ENCODE measurements at places on chromosomes 12 and 14. TPM values are rescaled to one million over a fixed set of nuclear protein-coding genes. Genes with fewer than 3 reads are reported as not detected.

GRCh38 chr14:100015251-100015655 is 50.0 kb upstream of the EVL start:
- peaks cover 2% of the 10 kb centered on the region for H3K36me3 ChIP-seq
- DNase-seq, result no peak
- no peaks in the 10 kb centered on the region for H3K4me1 ChIP-seq
- H3K4me3 ChIP-seq, result no peak overlapping the region
- no peak overlapping the region for H3K27ac ChIP-seq

The DHH gene
- total RNA-seq, result 0.13 TPM

GRCh38 chr14:104971447-104972240 is 6.5 kb downstream of the AHNAK2 start:
- no peak for DNase-seq
- peaks cover 3% of the 10 kb centered on the region for H3K4me1 ChIP-seq
- no peaks in the 10 kb centered on the region for H3K36me3 ChIP-seq
- no peaks in the 10 kb centered on the region for H3K27me3 ChIP-seq
- H3K4me3 ChIP-seq, result no peak overlapping the region
- H3K27ac ChIP-seq, result no peak overlapping the region

The CLEC1B gene
- total RNA-seq, result not detected

The JAG2 gene
- total RNA-seq, result 11.3 TPM

DNA sequence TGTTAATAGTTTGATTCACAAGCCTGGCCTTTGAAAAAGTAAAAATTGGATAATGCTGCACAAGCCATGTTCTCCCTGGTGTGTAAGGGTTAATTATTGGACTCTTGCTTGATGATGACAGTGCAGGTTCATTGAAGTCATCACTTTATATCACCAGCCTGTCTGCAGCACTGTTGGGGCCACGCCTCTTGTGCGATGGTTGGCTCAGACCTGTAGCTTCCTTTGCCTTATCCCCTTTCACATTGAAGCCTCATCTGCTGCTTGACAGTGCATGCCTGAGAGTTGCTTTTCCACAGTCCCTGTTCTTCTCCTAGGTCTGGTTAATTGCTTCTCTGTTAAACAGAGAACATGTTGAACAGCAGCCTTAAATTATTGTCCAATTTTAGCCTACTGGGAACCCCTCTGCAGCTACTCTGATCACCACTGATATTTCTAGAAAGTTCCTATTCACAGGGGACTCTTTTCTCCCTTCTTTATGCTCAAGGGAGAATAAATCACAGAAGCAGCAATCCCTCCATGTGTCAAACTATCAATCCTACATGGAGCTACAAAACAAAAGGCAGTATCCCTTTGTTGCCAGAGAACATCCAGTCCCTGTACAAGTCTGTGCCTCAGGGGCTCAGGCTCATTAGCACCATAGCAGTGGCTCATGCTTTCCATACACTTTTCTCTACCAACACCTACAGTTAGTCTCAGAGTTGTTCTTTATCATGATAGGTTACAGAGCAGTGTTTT is 322.1 kb downstream of the RGS6 start:
- no peak overlapping the region for H3K4me3 ChIP-seq
- no peaks in the 10 kb centered on the region for H3K27me3 ChIP-seq
- peaks cover 4% of the 10 kb centered on the region for H3K4me1 ChIP-seq
- no peak for DNase-seq

GRCh38 chr14:55441286-55441685 is 870 bp upstream of the TBPL2 start:
- H3K4me1 ChIP-seq, result peaks cover 2% of the 10 kb centered on the region
- no peak overlapping the region for H3K4me3 ChIP-seq
- no peak for DNase-seq
- H3K36me3 ChIP-seq, result no peaks in the 10 kb centered on the region
- H3K27ac ChIP-seq, result no peak overlapping the region

DNA sequence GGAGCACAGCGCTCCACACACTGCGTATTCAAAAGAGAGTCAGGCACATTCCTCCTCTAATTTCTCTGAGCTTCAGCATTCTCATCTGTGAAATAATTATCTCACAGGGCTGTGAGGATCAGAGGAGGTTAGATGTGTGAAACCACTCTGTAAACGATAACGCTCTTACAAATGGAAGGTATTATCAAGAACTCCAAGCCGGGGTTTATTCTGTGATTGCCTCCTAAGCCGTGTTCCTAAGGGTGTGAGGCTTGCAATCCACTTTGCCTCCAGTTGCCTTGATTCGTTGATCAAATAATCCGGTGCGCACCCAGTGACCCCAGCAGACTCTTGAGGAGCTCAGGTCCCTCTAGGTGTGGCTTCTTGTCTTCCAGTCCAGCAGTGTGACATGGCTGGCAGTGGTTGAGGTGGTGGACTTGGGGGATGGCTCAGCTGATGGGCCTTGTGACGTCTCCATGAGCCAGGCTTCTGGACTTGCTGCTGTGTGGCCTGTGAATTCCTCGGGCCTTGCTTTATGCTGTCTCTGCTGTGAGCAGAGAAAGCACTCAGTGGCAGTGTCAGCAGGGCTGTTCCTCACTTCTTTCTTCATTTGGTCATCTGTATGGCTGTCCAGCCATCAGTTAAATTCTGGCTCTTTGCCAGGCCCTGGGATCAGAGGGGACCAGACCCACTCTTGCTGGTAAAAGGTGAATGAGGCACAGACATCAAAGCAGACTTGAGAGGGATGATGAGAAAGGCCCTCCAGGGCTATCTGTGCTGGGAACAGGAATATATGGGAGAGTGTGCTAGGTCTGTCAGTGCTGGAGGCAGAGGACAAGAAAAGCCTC is 71.0 kb downstream of the SLC25A47 start:
- H3K36me3 ChIP-seq, result no peaks in the 10 kb centered on the region
- DNase-seq, result no peak
- H3K27me3 ChIP-seq, result no peaks in the 10 kb centered on the region
- H3K27ac ChIP-seq, result no peak overlapping the region
- H3K4me3 ChIP-seq, result no peak overlapping the region

Data from H9 (cell line).